RKO (cell line): ENCODE measurements at places on chromosomes 4 and X.

DNA sequence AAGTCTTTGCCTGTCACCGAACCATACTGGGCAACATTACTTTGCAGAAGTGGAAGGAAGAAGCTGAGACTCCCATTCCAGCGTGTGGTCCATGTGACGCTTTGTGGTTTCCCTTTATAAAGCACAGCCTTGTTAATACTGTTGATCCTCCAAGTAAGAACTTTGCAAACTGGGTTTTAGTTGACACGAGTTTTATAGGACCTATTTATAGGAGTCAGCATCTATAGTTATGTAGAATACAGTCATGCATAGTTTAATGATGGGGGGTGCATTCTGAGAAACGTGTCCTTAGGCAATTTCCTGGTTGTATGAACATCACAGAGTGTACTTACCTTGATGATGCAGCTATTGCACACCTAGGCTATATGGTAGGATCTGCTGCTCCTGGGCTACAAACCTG lies 1879.4 kb upstream of the TENM3 start:
- no peak for DNase-seq

- no peak for DNase-seq
Measured at GRCh38 chrX:13994104-13994503, 35.6 kb downstream of the GEMIN8 start.

GRCh38 chr4:832536-832935 lies 6.6 kb upstream of the CPLX1 start:
- DNase-seq, result no peak

DNA sequence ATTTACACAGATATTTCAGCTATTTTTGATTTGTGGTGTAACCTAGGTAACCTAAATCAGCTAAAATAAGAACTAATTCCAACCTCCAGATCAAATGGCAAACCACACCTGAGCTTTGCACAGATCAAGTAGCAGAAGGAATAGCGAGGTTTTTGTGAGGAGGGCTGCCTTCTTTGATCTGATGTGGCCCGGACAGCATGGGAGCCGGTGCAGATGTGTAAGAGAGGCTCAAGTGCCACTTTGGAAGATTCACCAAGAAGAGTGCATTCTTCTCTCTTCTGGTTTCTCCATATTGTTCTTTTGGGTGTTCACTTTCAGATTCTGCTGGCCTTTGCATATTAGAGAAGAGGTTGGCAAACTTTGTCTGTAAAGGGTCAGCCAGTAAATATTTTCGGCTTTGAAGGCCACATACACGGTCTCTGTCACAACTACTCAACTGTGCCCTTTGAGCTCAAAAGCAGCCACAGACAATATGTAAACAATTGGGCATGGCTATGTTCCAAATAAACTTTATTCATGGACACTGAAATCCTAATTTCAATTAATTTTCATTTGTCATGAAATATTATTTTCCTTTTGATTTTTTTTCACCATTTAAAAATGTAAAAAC lies 78.9 kb upstream of the FAM9C start:
- DNase-seq, result no peak

DNA sequence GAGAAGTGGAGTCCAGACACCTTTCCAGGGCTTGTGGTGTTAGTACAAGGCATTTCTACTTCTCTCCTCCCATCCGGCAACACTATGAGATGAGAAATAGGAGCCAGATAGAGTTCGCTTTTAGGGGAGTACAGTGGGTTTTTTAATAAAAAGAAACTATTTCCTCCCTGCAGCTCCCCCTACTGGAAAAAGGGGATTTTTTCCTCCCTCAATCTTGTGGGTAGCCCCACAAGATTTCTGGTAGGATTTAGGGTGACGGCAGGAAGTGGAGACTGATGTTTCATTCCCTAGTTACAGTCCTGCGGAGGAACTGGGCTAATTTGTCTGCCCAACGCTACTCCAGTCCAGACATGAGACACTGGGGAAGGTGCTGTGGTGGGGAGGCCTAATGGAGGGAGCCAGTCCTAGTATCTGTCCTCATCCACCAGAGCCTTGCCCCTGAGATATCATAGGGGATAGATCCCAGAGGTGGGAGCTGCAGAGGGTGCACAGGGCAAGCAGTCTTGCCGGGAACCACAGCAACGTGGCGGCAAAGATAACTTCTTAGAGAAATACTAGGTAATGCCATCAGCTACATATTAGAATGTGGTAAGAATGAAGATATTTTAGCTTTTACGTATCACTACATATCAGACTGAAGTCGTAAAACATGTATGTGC lies 45.5 kb upstream of the PRKG2 start:
- no peak for DNase-seq

DNA sequence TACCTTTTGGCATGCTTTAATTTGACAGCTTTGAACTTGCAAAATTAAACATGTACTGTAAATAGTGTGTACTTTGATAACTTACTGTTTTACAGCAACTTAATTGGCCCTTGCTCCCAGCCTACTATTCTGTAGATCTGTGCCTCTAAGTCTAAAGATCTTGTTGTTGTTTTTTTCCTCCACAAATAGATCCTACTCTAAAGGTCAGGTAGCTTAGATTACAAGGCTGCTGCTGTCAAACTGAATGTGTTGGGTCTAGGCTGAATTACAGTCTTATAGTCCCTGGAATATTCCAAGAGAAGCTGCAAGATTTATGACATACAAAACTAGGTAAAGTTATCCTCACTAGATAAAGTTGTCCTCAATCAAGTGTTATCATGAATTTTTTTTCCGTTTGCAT lies 18.7 kb downstream of the DIAPH2 start:
- DNase-seq, result no peak

GRCh38 chr4:24630937-24631336 lies 46.6 kb upstream of the DHX15 start:
- DNase-seq, result peak; percentile 52

- DNase-seq, result no peak
Measured at GRCh38 chr4:25330905-25331808, 18.6 kb downstream of the ZCCHC4 start.

GRCh38 chr4:107870916-107871786 lies 46.4 kb downstream of the SGMS2 start:
- DNase-seq, result no peak

- peak; percentile 49 for DNase-seq
Measured at GRCh38 chrX:134365904-134366303, 94.1 kb upstream of the HPRT1 start.

- DNase-seq, result no peak
Measured at GRCh38 chr4:123077330-123077729, 154.9 kb upstream of the NUDT6 start.

- DNase-seq, result no peak
Measured at GRCh38 chr4:119135721-119136121, at the start of gene MYOZ2. Gene MYOZ2, plus strand, starts transcription at chr4:119135832. Its CDS starts 694 bp downstream, at chr4:119136526.

GRCh38 chrX:40827331-40827730 lies 92.0 kb upstream of the MED14 start:
- no peak for DNase-seq

GRCh38 chrX:40415675-40416074 lies 165.1 kb upstream of the ATP6AP2 start:
- DNase-seq, result no peak

GRCh38 chr4:136650541-136651277 lies 881.6 kb downstream of the PCDH18 start:
- DNase-seq, result peak; percentile 47

GRCh38 chr4:122900314-122900713 lies 22.1 kb downstream of the NUDT6 start:
- no peak for DNase-seq

GRCh38 chr4:55272102-55272501 lies 73.9 kb upstream of the SRD5A3 start:
- no peak for DNase-seq

- DNase-seq, result no peak
Measured at GRCh38 chr4:178917756-178918155, 1475.5 kb upstream of the AGA start.

GRCh38 chr4:26942871-26943270 lies 82.2 kb downstream of the STIM2 start:
- no peak for DNase-seq

- DNase-seq, result no peak
Measured at GRCh38 chr4:61520166-61520565, 320.0 kb downstream of the ADGRL3 start.

- no peak for DNase-seq
Measured at GRCh38 chr4:153788413-153789276, at the start of gene SFRP2. Gene SFRP2, minus strand, starts transcription at chr4:153789083. Its CDS starts 248 bp downstream, at chr4:153788835.

GRCh38 chr4:172055498-172055897 lies 242.3 kb downstream of the GALNTL6 start:
- DNase-seq, result no peak

DNA sequence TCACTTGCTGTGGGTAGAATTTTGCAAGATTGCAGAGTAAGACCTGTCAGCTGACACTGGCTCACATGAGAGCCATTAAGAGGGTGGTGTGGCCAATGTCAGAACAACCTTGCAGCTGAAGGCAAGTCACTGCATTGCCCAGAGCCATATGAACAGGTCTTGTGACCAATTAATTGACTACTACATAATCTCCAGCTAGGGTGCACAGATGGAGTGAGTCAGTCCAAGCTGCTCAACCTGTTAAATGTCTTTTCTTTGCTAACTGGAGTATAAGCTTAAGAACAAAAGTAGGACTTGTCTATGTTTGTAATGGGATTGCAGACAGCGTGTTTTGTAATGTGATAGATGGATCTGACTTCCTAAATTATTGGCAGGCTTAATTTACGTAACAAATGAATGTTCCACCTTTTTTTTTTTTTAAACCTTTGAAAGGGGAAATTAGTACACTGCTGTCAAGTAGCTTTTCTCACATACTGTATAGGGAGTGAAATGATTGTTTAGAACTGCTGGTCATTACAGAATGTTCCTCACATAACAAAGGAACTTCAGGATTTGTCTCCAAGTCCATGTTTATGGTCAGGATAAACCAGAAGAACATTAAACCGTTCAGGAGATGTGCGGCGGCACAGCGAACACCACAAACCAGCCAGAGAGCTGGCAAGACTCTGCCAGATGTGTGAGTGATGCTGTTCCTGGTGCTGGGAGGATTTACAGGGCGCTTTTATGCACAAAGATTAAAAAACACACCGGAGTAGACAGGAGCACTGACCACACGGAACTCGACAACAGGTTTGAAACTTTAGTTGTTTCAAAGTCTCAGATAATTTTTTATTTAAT lies 37.0 kb downstream of the FNIP2 start:
- peak; percentile 11 for DNase-seq

GRCh38 chr4:153223930-153224329 lies 19.7 kb downstream of the TRIM2 start:
- DNase-seq, result peak; percentile 68
